ENCODE measurements at places on chromosomes 3 and 15.

- no peak for DNase-seq
Measured at GRCh38 chr3:134642445-134643149, 8.2 kb downstream of the KY start.

GRCh38 chr3:51673181-51673801 lies 2.2 kb downstream of the TEX264 start:
- DNase-seq, result no peak

- DNase-seq, result no peak
Measured at GRCh38 chr3:186166491-186167288, 57.8 kb upstream of the ETV5 start.

DNA sequence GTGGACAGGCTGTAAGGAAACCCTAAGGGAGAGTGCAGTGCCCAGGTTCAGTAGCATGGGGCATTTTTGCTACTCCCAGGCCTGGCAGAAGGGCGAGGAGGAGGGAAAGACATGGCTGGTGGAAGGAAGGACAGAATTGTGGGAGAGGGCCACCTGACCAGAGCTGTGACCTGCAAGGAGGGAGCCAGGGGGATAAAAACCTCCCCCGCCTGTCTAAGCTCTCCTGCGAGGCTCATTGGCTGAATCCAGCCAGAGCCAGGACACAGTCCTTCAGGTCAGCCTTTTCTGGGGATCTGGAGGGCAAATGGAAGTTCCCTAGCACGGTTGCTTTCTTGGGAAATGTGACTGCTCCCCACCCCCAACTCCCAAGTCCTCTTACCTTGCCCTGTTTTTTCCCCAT lies 13.3 kb upstream of the ANKDD1A start:
- DNase-seq, result no peak

DNA sequence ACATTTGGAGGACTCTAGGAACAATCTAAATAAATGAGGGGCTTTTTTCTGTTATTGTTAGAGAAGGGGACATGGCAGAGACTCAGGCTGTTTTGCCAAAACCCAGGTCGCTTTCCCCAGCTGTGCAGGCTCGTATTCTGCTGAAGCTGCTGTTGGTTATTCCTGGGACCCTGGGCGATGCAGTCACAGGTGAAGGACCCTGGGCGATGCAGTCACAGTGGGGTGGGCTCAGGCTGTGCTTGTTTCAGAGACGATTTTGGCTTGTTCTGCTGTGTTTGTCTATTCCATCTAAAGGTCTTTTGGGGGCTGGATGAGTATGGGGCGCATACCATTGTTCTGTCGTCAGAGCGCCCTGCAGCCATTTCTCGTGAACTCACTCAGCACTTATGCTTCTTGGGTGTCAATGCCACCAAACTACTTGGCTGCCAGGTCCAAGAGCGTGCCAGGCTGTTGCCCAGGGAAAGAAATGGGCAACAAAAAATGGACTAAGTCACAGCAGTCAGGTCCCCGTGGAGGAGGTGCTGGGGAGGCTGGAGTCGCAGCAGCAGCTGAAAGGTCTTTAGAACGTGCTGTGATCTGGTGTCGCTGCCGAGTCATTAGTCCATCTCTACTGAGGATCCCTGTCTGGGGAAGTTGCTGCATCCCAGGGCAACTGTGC lies 151.4 kb downstream of the CHDH start:
- no peak for DNase-seq

DNA sequence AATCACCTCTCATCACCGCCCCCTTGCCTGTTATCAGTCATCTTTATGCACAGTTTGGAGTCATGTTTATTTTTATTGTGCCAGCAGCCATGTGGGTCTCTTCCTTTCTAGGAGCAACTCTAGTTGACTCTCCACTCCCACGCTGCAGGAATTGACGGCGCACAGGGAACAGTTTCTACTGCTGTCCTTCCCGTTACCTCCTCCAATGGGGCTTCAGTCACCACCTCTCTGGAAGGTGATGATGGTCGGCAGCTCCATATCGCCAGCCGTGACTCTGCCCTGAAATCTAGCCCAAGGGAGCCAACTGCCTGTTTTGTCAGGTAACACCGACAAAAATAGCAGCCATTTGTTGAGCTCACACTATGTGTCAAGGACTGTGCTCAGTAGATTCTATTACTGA lies 35.6 kb upstream of the FAM107A start:
- DNase-seq, result no peak

DNA sequence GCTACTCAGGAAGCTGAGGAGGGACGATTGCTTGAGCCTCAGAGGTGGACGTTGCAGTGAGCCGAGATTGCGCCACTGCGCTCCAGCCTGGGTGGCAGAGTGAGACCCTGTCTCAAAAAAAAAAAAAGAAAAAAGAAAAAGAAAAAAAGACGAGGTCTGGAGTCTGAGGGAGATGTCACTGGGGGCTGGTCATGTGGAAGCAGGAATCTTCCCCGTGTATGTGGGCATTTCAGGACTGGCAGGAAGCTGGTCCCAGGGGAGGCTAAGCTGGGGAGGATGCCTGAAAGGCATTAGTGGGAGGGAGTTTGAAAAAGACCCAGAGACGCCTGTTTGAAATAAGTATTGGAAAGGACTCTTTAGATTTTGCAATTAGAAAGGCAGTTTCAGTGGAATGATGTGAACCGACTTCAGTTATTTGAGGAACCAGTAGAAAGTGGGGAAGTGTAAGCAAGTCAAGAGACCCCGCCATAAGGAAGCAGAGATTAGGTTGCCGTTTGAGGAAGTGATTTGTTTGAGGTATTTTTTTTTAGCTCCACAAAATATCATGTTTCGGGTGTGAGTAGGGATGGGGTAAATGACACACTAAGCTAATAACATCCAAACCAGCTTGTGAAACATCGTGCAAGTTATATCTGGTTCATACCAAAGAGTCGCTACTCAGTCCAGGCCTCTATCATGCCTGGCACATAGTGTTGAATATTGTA lies 55.5 kb downstream of the ST6GAL1 start:
- peak; percentile 49 for DNase-seq

DNA sequence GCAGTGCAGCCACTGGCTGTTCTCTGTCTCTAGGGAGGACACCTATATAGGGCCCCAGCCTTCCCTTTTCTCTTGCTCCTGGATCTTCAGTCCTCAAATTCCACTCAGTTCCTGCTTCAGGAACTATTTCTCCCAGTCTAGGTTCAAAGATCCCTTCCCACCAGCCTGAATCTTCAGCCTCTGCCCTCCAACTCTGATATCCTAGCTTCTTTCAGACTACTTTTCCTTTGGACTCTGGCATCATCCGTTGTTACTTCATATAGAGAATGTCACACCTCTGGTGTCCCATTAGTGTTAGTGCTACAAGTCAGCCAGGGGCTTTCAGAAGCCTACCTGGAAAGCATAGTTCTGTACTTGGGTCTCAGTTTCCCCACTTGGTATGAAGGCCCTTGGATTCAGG lies 10.0 kb upstream of the HPS3 start:
- DNase-seq, result no peak

DNA sequence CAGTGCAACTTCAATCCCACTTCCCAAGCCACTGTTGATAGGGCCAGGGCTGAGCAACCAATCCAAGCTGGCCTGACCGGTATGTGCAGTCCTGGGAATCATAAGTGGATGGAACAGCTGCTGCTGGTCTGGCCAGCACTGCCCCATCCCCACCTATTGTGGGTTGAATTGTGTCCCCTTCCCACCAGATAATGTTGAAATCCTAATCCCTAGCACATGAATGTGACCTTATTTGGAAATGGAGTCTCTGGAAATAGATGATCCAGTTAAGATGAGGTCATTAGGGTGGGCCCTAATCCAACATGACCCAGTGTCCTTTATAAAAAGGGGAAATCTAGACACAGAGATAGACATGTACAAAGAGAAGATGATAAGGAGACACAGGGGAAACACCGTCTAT lies 13.7 kb upstream of the PDIA5 start:
- DNase-seq, result no peak

DNA sequence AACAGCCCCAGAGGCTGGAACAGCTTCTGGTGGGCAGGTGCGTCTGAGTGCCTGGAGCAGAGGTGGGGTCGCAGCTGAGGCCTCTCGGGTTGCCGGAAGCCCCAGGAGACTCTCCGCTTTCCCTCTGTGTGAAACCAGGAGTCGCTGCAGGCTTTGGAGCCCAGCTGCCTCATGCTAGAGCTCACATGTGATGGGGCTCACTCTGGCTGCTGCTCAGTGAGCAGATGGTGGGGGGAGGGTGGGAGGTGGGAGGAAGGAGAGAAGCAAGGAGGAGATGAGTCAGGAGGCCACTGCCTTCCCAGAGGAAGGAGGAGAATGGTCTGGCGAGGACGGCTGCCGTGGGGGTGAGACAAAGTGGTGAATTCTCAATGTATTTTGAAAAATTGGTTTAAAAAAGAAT lies 290.1 kb upstream of the CHRNA7 start:
- DNase-seq, result peak; percentile 96

DNA sequence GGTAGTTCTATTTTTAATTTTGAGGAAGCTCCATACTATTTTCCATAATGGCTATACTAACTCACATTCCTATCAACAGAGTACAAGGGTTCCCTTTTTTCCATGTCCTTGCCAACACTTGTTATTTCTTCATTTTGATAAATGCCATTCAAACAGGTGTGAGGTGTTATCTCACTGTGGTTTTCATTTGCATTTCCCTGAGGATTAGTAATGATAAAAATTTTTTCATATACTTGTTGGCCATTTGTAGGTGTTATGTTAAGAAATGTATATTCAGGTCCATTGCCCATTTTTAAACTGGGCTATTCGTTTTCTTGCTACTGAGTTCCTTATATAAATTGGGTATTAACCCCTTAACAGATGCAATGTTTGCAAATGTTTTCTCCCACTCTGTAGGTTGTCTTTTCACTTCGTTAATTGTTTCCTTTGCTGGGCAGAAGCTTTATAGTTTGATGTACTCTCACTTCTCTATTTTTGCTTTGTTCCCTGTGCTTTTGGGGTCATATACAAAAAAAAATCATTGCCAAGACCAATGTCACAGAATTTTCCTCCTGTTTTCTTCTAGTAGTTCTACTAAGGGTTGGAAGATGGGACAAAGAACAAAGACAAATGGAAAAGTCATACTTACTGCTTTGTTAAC lies 11.0 kb upstream of the VPS39 start:
- DNase-seq, result no peak

DNA sequence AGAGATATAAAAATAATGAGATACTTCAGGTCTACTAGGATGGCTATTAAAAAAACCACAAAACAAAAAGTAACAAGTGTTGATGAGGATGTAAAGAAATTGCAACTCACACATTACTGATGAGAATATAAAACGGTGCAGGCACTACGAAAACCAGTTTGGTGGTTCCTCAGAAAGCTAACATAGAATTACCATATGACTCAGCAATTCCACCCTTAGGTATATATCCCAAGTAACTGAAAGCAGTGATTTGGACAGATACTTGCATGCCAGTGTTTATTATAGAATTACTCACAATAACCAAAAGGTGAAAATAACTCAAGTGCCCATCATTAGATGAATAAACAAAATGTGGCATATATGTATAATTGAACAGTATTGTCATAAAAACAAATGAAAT lies 87.5 kb upstream of the MELTF start:
- DNase-seq, result no peak

GRCh38 chr15:74270854-74271520 lies 34.9 kb downstream of the CCDC33 start:
- no peak for DNase-seq

DNA sequence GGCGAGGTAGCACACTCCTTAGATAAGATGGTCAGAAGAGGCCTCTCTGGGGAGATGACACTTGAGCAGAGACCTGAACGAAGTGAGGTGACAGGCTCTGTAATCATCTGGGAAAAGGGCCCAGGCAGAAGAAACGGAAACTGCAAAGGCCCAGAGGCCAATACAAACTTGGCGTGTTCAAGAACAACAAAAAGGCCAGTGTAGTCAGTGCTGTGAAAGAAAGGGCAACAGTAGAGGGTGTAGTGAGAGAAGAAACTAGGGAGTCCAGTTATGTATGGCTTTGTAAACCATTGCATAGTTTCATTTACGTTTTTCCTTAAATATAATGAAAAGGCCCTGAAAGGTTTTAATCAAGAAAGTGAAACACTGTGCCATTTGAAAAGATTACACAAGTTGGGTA lies 31.8 kb downstream of the PLD1 start:
- no peak for DNase-seq

GRCh38 chr3:33722626-33723370 lies 4.7 kb upstream of the CLASP2 start:
- DNase-seq, result no peak

- no peak for DNase-seq
Measured at GRCh38 chr3:172197344-172197743, 158.0 kb downstream of the FNDC3B start.

DNA sequence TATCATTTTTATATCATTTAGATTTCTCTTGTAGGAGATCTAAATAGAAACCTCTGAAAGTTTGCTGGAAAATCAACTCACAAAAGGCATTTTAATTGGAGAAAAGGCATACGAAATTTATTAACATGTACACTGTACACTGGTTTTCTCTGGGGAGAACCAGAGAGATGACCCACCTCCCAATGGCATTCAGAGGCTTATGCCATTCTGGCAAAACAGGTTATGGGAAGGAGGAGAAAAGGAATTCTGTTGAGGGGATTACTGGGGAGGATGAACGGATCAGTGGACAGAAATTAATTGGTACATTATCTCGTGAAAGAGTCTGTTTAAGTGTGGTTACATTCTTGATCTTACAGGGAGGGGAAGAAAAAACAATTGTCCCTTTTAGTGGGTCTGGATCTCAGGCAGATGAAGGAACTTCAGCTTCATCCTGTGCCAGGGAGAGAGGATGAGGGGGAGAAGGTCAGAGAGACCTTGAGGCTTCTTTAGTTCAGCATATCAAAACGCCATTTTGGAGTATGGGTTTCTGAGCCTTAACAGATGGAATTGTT lies 16.5 kb downstream of the RAB11A start:
- DNase-seq, result no peak

GRCh38 chr15:31302778-31303725 lies 23.6 kb upstream of the KLF13 start:
- DNase-seq, result no peak

GRCh38 chr3:112424394-112424793 lies 74.9 kb downstream of the BTLA start:
- no peak for DNase-seq

GRCh38 chr15:48324949-48325348 lies 6.3 kb upstream of the DUT start:
- no peak for DNase-seq

GRCh38 chr3:42438193-42438592 lies 27.8 kb upstream of the LYZL4 start:
- DNase-seq, result no peak

GRCh38 chr15:33644304-33644703 lies 324.0 kb upstream of the CHRM5 start:
- no peak for DNase-seq

- DNase-seq, result no peak
Measured at GRCh38 chr15:27127815-27128570, 157.0 kb downstream of the GABRG3 start.

Measured in NCI-H2171 (cell line).